ENCODE measurements at places on chromosomes 7 and 10.

- no peak for DNase-seq
Measured at GRCh38 chr7:157782041-157782440, 445.2 kb downstream of the DNAJB6 start.

DNA sequence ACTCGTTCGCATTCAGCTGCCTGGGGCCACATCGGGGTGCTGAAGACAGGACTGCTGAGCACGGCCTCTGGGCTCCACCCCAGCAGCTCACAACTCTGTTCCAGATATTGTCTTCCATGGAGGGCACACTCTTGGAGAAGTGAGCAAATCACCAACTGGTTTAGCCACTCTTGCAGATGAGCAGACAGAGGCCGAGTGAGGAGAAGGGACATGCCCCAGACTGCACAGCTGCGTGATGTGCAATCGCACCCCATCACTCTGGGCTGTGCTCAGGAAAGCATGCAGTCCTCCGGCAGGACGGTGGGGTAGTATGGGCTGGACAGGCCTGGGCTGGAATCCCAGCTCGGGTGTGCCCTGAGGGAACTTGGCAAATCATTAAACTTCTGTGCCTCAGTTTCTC lies 111.6 kb downstream of the FAM53B start:
- no peak for DNase-seq

- DNase-seq: no peak
Measured at GRCh38 chr7:126495001-126495400, 757.7 kb downstream of the GRM8 start.

DNA sequence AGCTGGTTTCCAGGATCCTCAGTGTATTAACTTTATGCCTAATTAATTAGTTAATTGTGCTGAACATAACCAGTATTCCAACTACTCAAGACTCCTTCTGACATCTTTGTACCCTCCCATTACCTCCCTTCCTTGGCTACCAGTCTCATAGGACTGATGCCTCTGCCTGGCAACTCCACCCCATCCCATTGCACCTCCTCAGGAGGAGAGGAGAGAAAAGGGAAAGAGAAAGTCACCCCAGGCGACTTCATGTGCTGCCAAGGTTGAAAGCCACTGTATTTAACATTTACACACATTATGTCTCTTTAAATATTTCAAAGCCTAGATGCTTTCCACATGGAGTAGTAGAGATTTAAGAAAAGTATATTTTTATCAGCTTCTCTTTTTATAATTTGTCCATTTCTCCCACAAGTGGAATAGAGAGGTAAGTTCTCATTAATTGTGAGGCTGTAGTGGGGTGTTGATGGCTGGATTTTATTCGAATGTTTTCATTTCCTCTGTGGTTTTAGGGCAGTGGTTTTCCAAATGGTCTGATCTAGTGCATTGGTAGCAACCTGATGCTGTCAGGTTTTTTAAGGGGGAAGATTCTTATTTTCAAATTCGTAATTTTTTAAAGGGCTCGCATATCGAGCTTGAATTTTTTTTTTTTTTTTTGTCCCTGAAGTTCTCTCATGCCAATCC lies 148.0 kb downstream of the BICC1 start:
- DNase-seq: no peak

- DNase-seq: no peak
Measured at GRCh38 chr10:90658791-90659190, 199.0 kb downstream of the HTR7 start.

DNA sequence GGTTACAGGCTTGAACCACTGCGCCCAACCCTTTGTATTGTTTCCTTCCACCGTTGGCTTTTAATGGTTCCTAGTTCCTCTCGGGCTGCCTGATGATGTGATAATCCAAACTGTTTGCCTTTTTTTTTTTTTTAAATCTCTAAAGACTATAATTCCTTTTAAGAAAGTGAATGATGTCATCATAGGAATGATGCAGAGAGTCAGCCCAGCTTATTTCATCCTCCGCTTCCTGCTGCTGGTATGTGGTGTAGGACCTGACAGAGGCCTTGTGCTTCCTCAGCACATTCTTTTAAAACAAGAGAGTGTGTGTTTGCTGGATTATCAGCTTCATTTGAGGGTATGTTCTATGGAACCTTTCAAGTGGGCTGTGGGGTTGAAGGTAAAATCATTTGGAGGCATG lies 241.4 kb downstream of the LRMDA start:
- DNase-seq: no peak

DNA sequence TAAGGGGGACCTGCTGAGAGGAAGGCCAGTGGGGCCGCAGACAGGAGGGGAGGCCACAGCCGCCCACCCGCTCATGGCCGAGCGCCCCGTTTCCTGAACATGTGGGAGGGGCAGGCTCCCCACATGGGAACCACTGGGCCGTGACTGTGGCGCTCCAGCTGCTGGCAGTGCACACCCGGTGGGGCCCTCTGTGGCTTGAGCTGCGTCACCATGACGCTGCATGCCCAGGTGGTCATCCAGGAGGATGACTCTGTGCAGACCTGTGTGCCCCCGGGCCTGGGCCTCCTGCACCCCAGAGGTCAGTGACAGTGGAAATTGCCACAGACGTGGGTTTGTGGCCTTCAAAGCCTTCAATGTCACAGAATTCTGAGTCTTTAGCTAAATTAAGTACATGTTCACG lies 85.1 kb downstream of the MGMT start:
- no peak for DNase-seq

DNA sequence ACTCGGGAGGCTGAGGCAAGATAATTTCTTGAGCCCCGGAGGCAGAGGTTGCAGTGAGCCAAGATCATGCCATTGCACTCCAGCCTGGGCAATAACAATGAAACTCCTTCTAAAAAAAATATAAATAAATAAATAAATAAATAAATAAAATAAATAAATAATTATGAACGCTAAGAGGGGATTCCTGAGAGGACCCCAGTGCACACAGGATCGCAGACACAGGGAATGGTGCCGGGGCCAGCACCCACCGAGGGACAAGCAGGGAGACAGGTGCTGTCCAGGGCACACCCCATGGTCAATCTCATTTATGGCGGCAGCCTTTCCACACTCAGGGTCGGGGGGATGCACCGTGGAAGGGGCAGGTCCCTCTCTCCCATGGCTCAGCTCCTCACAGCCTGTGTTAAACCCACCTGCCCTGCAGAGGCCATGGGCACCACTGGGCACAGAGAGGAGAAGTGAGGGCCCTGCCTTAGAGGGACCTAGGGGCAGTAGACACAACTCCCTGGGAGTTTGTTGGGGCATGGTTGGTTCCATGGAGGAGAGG lies 2.2 kb upstream of the RAMP3 start:
- DNase-seq: no peak

DNA sequence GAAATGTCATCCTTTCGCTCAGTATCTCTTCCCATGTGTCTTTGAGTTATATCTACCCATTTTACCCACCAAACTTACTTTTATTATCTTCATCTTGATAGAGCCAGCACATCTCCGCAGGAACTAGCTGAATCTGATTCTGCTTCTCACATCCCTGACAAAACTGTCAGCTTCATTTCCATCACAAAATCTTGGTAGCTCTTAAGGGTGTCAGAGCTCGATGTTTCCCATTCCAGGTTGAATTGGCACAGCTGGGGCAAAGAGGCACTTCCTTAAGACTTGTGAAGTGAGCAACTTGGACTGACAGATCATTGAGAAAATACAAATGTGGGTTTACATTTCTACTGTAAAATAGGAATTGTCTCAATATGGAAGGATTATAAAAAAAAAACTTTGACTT lies 434.5 kb downstream of the SUGCT start:
- no peak for DNase-seq

GRCh38 chr10:71368643-71369042 lies 28.1 kb upstream of the CDH23 start:
- no peak for DNase-seq

DNA sequence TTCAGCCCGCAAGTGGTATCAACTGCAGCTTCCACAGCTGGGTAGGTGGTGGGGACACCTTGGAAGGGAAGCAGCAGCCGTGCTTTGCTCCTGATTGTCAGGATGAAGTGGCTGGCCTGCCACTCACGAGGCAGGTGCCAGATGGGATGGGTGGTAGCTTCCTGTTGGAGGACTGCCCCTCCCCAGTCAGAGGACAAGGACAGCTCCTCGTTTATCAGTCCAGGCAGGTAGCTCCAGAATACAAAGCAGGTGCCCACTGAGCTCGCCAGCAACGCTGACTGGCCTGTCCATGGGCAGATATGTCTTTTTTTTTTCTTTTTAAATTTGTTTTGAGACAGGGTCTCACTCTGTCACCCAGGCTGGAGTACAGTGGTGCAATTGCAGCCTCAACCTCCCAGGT lies 431.3 kb downstream of the GALNT17 start:
- no peak for DNase-seq

- DNase-seq: no peak
Measured at GRCh38 chr10:22853906-22854447, 73.9 kb upstream of the ARMC3 start.

GRCh38 chr10:58438986-58439385 lies 53.8 kb downstream of the TFAM start:
- DNase-seq: no peak

GRCh38 chr7:131328377-131329175 lies 900 bp downstream of the MKLN1 start:
- DNase-seq: no peak

DNA sequence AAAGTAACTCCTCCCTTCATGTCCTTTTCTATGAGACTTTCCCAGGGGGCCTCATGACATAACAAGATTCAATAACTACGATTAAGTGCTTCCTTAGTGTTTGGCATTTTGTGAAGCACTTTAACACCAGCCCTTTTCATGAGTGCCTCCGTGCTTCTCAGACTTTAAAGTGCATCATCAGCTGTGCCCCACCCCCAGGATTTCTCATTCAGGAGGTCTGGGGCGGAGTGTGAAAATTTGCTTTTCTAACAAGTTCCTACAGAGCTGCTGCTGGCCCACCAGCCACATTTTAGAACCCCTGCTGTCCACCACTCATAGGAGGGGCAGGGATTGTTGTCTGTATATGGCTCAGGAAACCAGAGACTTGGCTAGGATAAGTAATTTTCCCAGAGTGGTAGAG lies 445.3 kb downstream of the LRMDA start:
- DNase-seq: no peak

DNA sequence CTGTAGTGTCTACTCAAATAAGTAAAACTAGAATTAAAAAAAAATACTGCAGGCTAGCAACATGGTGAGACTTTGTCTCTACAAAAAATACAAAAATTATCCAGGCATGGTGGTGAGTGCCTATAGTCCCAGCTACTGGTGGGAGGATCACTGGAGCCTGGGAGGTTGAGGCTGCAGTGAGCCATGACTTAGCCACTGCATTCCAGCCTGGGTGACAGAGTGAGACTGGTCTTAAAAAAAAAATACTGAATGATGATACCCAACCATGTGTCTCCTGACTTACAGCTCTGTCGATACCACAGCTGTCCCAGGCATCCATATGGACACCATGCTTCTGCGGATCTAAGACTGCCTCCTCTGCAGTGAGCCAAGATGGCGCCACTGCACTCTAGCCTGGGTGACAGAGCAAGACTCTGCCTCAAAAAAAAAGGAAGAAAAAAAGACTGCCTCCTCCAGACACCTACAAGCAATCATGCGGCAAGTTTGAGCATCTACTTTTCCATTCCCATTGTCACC lies 7.9 kb upstream of the FRAT1 start:
- DNase-seq: no peak

DNA sequence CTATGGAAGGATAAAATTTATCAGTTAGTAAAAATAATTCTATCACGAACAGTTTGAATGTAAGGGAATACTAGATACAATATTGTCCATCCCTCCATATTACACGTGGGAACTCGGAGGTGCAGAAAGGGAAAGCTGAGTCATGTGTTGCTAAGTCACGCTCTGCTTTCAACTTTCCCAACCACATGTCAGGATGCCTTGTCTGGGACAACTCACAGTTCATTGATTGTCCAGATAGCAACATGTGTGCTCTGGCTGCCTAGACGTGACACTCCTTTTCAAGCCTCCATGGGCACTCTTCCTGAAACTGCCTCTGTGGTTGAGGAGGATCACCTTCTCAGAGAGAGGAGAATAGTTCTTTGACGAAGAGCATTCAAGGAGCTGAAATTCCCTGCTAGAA lies 808.1 kb downstream of the GRID1 start:
- DNase-seq: no peak

DNA sequence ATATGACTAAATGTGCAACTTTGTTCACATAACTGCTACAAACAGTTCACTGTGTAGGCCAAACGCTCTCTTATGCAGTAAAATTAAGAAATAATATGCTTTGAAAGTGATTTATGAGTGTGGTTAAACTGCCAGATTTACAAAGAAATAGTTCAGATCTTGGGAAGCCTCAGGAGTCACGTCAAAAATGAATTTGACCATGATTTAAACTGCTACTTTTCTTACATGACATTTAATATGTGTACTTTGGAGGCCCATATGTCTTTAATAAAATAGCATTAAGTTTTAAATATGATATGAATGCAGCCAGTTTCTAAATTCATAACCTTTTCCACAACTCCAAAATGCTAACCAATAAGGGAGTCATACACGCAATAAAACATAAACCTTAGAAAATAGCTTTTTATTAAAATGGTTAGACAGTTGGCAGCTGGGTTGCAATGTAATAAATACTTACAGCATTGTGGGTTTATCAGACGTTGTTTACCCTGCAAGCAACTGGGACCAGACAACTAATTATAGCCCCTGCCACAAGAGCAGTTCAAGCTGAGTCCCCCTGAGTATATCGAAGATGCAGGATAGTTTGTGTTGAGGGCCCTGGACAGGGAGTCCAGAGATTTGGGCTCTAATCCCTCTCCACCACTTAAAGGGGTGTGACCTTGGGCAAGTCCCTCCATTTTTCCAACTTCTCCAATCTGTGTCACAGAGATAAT lies 640.4 kb downstream of the LRMDA start:
- DNase-seq: no peak

- DNase-seq: no peak
Measured at GRCh38 chr10:77590344-77591237, 47.0 kb downstream of the KCNMA1 start.

GRCh38 chr10:48740015-48740707 lies 55.5 kb downstream of the WDFY4 start:
- no peak for DNase-seq

DNA sequence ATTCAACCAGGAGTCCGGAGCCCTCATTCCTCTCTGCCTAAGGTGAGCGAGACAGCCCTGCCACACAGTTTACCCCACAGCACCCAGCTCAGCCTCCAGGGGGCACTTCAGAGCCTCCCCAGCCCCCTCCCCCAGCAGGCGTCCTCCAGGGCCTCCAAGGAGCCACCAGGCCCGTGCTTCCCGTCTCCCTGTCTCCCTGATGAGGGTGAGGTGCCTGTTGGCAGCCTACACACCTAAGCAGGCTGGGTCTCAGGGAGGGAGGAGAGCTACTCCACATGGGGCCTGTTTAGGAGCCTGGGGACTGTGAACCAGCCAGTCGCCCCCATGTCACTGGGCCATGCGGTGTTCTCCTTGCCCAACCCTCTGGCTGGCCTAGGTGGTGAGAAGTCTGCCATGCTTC lies 28.9 kb upstream of the TRIM8 start:
- DNase-seq: no peak

DNA sequence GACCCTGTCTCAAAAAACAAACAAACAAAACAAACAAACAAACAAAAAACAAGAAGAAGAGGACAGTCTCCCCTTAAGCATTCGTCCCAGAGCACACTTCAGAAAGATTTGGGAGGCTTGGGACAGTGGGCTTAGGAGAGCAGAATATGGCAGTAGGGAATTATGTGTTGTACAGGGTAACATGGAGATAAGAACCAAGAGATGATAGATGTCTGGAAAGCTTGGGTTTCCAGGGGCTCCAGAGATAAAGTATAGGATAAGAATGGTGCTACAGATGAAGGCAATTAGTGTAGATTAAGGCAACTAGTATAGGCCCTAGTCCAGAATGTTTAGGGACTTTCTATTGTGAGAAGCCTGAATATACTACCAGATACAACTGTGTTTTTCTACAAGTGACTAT lies 934.9 kb upstream of the AUTS2 start:
- no peak for DNase-seq
